ENCODE measurements at places on chromosomes 7 and 10. TPM values are rescaled to one million over a fixed set of nuclear protein-coding genes. Genes with fewer than 3 reads are reported as not detected.

Gene LRIT1
- not detected for total RNA-seq

Gene OR2A42
- total RNA-seq, result not detected

Gene DDC
- total RNA-seq, result not detected

Gene EBLN1
- total RNA-seq, result not detected

Gene CUZD1
- 2.9 TPM for total RNA-seq

Gene SERPINE1
- total RNA-seq, result 370 TPM

Gene PIP
- total RNA-seq, result not detected

Gene HOXA2
- total RNA-seq, result 2.9 TPM

Gene VGF
- 4.4 TPM for total RNA-seq

Gene CFTR
- total RNA-seq, result 0.31 TPM

- no peak for DNase-seq
Observed at GRCh38 chr7:39633563-39634477, 10.4 kb downstream of the RALA start.

- no peak for DNase-seq
Observed at GRCh38 chr7:94332571-94332970, 62.1 kb upstream of the COL1A2 start.

DNA sequence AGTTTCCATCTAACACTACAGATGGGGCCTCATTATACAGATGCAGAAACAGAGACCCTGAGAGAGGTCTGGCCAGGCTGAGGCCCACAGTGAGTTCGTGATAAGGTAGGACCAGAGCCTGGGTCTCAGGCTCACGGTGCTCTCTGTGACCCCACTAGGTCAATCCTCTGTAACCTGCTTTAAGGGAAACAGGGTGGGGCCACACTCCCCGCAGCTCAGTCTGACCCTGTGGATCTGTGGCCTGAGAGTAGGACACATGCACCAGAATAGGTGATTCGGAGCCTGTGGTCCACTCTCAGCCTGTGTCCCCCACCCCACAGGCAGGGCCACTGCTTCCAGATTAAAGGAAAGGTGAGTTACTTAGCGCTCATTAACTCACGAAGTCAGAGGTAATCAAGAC, 137.8 kb upstream of the FAM20C start:
- DNase-seq, result no peak

DNA sequence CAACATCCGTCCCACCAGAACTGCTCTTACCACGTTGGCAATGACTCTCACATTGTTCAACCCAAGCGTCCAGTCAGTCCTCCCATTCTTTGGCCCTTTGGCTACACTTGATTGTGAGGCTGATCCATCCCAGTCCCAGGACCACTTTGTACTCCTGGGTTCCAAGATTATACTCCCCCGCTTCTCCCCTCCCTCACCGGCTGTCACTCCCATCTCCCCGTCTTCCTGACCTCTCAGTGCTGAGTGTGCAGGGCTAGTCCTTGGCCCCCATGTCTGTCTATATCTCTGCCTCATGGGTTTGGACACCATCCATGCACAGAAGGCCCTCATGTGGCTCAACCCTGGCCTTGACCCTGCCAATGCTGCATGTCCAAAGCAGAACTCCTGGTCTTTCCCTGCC, 12.5 kb downstream of the ARHGAP22 start:
- DNase-seq, result no peak

DNA sequence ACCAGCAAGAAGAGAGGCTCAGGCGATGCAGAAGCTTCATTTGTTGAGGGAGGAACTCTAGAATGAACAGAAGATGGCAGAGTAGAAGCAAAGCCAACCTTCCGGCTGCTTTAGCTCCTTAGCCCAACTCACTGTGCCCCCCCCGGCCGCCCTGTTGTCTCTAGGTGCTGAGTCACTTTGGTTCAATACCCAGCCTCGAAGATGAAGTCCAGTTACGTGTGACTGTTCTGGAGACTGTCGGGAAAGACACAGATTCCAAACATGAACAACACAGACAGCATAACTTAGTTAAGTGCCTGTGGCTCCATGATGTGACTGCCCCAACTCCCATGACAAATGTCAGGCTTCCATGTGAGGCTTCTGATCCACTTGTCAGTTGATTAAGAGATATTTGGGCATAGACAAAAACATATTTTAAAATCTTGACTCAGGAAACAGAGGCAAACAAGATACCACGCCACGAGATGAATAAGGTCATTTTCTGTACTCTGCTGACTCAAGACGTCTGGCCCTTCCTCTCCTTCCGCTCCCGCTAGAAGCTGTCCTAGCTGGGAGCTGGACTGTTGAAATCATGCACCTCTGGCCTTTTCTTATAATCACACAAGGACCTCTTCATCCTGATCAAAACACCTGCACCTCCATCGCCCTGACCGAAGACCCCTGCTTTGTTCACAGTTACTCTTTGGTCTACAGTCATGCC, 199.3 kb downstream of the FRMD4A start:
- DNase-seq, result no peak

DNA sequence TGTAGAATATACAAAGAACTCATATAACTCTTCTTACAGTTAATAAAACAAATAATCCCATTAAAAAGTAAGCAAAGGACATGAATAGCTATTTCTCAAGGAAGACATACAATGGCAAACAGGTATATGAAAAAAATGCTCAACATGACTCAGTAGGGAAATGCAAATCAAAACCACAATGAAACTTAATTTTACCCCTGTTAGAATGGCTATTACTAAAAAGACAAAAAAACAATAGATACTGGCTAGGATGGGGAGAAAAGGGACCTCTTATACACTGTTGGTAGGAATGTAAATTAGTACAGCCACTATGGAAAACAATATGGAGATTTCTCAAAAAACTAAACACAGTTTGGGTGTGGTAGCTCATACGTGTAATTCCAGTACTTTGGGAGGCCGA, 37.8 kb downstream of the HERPUD2 start:
- no peak for DNase-seq

DNA sequence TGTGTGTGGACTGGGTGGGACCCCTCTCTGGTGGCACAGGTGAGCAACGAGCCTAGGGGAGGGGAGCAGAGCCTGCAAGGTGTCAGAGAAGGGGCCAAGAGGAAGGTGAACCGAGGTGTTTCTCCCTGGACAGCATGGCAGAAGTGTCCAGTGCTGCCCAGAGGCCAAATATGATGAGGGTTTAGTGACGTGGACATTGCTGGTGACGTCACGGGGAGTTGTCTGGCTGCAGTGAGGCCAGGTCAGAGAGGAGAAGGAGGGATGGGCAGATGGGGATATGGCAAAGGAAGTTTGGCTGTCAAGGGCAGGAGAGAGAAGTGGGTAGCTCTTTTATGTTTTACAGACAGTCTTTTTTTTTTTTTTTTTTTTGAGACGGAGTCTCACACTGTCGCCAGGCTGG, 2.6 kb upstream of the ZNF853 start:
- no peak for DNase-seq

- DNase-seq, result no peak
Observed at GRCh38 chr10:93379731-93380575, 102.2 kb downstream of the MYOF start.

DNA sequence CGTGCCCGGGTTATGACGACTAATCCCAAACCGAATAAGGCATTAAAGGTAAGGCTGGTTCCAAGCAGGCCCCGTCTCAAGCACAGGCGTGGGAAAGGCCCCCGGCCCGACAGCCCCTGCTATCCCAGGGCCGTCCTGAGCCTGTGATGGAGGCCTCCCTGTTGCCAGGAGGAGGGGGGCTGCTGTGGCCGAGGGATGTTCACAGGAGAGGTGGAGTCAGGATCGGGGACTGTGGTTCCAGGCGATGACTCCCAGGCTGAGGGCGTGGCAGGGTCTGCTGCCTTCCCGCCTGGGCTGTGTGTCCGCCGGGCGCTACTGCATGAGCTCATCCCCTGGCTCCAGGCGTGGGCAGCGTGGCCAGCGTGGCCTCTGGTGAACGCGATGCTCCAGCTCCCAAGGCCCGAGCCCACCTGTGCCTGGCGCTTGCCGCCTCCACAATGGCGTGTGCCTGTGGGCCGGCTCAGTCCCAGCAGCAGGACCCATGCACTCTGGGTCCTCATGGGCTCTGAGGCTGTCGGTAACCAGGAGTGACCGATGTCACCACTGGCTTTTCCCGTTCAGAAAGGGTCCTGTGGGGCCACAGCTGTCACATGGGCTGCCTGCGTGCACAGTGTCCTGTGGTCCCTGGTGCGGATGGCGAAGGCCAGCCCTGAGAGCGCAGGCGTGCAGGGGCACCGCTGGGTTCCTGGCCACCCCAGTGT, 8.8 kb downstream of the MAFK start:
- DNase-seq, result no peak

DNA sequence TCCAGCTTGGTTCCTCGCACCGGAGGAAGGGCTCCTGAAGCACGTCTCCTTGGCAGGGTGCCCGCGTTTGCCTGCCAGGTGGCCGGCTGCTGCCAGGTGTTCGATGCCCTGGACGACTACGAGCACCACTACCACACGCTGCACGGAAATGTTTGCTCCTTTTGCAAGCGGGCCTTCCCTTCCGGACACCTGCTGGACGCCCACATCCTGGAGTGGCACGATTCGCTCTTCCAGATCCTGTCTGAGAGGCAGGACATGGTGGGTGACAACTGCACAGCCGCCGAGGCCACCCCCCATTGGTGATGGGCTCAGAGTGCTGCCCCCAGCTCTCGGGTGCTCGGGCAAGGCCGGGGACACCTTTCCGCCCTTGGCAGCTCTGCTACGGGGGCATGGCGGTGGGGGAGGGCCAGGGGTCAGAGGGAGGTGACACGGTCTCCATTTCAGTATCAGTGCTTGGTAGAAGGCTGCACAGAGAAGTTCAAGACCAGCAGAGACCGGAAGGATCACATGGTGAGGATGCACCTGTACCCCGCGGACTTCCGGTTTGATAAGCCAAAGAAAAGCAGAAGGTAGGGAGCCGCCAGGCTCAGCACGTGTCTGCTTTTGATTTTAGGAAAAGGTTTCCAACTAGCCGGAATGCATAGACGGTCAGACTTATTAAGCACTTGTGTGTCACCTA, 1.1 kb downstream of the ZNF511 start:
- DNase-seq, result no peak

- no peak for DNase-seq
Observed at GRCh38 chr10:3666525-3667302, 118.3 kb downstream of the KLF6 start.

DNA sequence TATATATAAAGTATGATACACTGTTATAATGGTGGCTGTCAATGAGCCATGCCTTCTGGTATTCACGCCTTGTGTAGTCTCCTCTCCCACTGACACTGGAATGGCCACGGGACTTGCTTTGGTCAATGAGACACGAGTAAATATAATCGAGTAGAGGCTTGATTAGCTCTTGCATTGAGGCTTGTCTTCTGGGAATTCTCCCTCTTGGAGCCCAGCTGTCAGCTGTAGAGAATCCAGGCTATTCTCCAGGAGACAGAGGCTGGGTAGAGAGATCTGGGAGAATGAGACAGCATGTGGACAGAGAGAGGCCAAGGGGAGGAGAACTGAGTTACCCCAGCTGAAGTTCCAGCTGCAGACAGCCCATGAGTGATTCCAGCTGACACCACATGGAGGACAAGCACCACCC, 25.2 kb upstream of the PLCE1 start:
- no peak for DNase-seq

- DNase-seq, result no peak
Observed at GRCh38 chr7:43083106-43083505, 29.3 kb upstream of the HECW1 start.

- no peak for DNase-seq
Observed at GRCh38 chr7:155588468-155588998, 42.2 kb upstream of the CNPY1 start.

DNA sequence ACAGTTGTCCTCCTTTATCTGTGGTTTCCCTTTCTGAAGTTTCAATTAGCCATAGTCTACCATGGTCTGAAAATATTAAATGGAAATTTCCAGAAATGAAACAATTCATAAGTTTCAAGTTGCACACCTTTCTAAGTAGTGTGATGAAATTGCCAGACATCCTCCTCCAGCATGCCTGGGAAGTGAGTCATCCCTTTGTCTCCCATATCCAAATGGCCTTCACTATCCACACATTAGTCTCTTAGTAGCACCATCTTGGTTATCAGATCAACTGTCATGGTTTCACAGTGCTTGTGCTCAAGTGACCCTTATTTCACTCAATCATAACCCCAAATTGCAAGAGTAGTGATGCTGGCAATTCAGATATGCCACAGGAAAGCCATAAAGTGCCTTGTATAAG, 83.4 kb upstream of the PPP1R9A start:
- peak; percentile 17 for DNase-seq

- DNase-seq, result no peak
Observed at GRCh38 chr7:2477447-2478398, 1.5 kb upstream of the GRIFIN start.

GRCh38 chr10:75788394-75789205, 357.2 kb downstream of the LRMDA start:
- no peak for DNase-seq

DNA sequence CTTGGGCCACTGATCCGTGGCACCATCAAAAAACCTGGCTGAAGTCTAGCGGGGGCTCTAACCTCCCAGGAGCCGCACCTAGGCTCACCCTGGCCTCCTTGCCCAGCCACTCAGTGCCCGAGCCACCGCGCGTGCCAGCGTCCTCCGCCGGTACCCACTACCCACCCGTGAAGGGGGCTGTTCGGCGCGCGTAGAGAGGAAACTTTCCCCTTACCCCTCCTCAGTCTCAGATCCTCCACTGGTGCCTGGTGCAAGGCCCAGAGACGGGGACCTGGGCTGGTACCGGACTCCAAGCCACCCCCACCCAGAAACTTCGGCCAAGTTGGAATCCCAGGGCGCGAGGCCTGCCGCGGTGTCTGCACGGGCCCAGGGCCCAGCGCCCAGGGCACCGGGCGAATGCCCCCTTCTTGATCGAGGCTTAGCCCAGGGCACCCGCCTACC, 3.5 kb upstream of the EBF3 start:
- no peak for DNase-seq
